SJSA1 (cell line): ENCODE measurements at places on chromosomes 2 and 18. TPM values are rescaled to one million over a fixed set of nuclear protein-coding genes. Genes with fewer than 3 reads are reported as not detected.

DSC3 gene
- total RNA-seq = 13.9 and 20.0 TPM in 2 replicates

C1GALT1C1L gene
- total RNA-seq = 0.75 and 1.1 TPM in 2 replicates

- peaks cover 36% of the 10 kb centered on the region for H3K36me3 ChIP-seq
- H3K27me3 ChIP-seq = no peaks in the 10 kb centered on the region
Observed at GRCh38 chr2:9535177-9535576, 20.5 kb downstream of the ADAM17 start.

- H3K27ac ChIP-seq = no peak overlapping the region
- no peak overlapping the region for H3K4me3 ChIP-seq
- H3K4me1 ChIP-seq = no peaks in the 10 kb centered on the region
- DNase-seq = no peak
- no peaks in the 10 kb centered on the region; the same call in 1 of the 2 replicates for H3K27me3 ChIP-seq
Observed at GRCh38 chr18:5463390-5463789, 80.4 kb downstream of the EPB41L3 start.
